ELF-1 (cell line): ENCODE measurements at places on chromosomes 7 and 10.

DNA sequence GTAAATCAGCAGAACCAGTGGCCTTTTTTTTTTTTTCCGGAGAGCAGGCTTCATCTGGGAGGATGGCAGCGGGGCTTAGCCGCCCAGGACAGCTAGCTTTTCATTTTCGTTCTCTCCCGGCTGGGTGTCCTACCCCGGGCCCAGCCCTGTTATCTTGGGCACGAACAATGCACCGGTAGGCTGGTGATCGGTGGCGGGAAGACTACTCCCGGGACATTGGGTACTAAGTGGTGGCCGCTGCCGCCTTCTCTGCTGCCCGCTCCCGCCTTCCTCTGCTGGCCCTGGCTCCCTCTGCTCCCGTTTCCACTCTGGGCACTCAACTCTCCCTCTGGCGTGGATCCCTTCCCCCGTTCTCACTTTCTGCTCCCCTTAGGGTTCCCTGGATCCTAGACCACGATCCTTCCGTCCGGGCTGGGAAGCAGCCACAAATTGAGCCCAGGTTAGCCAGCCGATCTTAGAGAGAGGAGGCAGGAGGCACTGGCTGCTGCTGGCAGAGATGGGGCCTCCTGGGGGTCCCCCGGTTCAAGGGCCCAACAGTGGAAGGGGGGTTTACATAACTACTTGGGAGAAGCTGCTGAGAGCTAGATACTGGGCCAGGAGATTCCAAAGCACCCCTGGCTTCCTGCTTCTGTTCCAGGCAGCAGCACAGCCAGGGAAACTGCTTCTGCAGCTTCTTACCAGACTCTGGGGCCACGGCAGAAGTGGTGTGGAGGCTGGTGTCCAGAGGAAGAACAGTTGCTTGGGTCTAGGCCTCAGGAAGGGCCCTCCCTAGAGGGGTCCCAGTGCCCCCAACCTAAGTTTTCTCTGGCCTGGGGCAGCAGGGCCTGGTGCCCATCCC, 1.8 kb downstream of the TLX1 start:
- DNase-seq, result peak; percentile 23

GRCh38 chr7:101370836-101371235, 8.2 kb downstream of the COL26A1 start:
- no peak for DNase-seq

GRCh38 chr7:28956608-28957063, 1.5 kb downstream of the TRIL start:
- peak; percentile 92 for DNase-seq

GRCh38 chr7:44894888-44895580, 9.7 kb upstream of the PURB start:
- no peak for DNase-seq

DNA sequence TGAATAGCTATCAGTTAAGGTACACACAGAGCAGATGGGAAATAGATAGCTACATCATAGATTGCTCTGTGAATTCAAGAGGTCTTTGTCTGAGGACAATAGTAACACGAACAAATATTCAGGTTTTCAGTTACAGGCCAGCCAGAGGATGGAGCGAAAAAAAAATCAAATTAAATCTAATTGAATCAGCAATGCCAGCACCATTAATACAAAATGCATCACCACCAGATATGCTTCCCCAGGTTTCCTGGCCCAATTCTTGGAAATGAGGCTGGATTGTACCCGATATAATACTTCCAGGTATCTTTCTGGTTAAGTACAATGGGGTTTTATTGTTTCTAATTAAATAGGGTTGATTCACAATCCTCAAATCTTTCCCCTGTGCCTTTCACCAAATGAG, 975.8 kb upstream of the AUTS2 start:
- no peak for DNase-seq

DNA sequence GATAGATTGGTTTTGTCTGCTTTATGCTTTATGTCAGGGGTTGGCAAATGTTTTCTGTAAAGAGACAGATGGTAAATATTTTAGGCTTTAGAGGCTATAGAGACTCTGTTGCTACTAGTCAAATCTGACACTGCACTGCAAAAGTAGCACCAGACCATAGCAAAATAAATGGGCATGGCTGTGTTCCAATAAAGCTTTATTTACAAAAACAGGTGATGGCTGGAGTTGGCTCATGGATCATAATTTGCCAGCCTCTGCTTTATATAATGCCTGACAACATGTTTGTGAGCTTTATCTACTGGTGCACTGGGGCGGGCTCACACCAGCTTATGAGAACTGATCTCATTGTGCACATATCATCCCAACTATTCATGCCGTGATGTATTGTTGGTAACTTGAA, 120.1 kb downstream of the PLXDC2 start:
- no peak for DNase-seq
